CD14-positive monocyte (primary cell): ENCODE measurements at places on chromosomes 12 and 14. TPM values are rescaled to one million over a fixed set of nuclear protein-coding genes. Genes with fewer than 3 reads are reported as not detected.
A peak's percentile ranks its signal among the peaks of the same experiment; 100 is the strongest.

DNA sequence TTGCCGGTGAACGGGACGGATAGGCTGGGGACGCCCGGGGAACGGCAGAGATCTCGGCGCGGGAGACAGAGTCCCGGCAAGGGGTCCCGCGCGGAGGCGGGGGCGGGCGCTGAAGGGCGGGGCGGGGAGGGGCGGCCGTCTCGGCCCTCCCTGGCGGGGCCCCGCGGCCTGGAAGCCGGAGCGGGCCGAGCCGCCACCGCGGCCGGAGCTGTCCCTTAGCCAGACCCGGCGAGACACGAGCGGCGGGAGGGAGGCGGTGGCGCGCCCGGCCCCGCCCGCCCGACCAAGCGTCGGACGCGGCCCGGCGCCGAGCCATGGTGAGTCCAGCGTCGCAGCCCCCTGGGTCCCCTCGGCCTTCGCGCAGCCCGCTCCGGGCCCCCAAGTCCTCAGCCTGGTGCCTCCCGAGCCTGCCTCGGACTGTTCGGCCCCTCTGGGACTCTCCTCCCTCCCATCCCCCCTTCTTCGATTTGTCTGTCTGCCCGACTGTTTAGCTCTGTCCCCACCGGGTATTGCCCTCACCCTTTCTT, at the start of gene ARHGEF40:
Gene ARHGEF40, plus strand, starts transcription at position 222 of the 527 bp plus-strand sequence. Its CDS starts 93 bp downstream, at position 315.
- peak within 1 kb of the TSS; percentile 95 for H3K4me3 ChIP-seq
- H3K36me3 ChIP-seq, result peaks cover 18% of the 10 kb centered on the region
- peak within 1 kb of the TSS; percentile 90 for H3K27ac ChIP-seq
- H3K4me1 ChIP-seq, result peaks cover 40% of the 10 kb centered on the region
- DNase-seq, result no peak
- H3K27me3 ChIP-seq, result no peaks in the 10 kb centered on the region

The OLR1 gene
- 0.99 TPM for polyA plus RNA-seq

- no peaks in the 10 kb centered on the region for H3K27me3 ChIP-seq
- H3K27ac ChIP-seq, result no peak overlapping the region
- DNase-seq, result no peak
- H3K4me1 ChIP-seq, result no peaks in the 10 kb centered on the region
- H3K36me3 ChIP-seq, result no peaks in the 10 kb centered on the region
- no peak overlapping the region for H3K4me3 ChIP-seq
Measured at GRCh38 chr14:66752109-66752508, 244.2 kb downstream of the GPHN start.

GRCh38 chr12:43856972-43857371, 21.1 kb downstream of the TMEM117 start:
- DNase-seq, result no peak
- H3K4me1 ChIP-seq, result no peaks in the 10 kb centered on the region
- no peaks in the 10 kb centered on the region for H3K27me3 ChIP-seq
- H3K27ac ChIP-seq, result no peak overlapping the region
- H3K36me3 ChIP-seq, result no peaks in the 10 kb centered on the region

DNA sequence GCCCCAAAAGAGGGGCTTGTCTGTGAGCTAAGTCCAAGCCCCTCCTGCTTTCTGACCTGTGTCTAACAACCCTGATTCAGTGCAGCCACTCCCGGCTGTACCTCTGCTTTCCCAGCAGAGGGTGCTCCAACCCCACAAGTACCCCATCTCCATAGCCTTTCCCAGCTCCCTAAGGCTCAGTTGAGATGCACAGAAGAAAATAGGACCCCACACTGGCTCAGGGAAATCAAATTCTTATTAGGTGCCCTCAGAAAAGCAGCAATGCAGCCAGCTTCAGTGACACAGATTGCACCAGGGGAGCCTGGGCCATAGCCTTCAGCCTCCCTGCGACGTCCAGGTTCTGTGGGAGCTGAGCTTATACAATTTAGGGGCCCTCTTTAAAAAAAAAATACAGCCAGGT, 49.9 kb downstream of the LRRC74A start:
- H3K4me3 ChIP-seq, result no peak overlapping the region
- H3K27me3 ChIP-seq, result no peaks in the 10 kb centered on the region
- H3K27ac ChIP-seq, result no peak overlapping the region
- H3K36me3 ChIP-seq, result no peaks in the 10 kb centered on the region

The GLIPR1L1 gene
- not detected for polyA plus RNA-seq
